ENCODE measurements at places on chromosomes 6 and 20.

DNA sequence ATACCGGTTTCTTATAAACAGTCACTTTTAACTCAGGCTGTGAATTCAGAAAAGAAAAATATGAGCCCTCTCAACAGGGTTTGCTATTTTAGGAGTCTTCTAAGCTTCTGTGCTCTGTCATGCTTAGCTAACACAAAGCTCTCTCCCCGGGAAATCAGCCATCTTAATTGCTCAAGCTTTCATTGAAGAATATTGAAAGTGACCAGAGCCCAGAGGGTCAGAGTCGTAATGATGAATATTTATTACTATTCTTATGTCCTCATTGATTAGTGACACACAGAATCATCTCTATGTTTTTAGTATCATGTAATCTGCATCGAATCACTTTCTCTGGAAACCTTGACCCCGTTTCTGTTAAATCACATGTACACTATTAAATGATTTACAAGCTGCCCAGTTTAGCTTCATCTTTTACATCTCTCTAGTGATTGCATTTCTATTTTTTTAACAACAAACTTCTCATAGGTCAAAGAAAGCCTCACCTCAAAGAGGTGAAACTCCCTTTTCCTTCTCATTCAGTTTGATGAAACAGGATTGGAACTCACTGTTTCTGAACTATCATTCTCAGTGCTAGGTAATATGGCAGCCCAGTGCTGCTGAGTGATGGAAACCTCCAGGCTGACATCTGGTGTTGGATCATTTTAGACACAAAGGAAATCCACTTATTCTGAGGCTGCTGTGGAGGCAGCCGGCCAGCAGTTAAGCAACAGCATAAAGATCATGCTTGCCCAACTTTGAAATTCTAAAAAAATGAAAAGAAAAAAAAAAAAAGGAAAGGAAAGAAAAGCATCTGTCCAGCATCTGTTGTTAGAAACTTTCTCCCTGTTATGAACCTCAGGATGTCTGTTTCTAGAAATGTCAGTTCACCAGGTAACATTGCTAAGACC, 96.3 kb downstream of the RFPL4B start:
- peak; percentile 80 for ATAC-seq

DNA sequence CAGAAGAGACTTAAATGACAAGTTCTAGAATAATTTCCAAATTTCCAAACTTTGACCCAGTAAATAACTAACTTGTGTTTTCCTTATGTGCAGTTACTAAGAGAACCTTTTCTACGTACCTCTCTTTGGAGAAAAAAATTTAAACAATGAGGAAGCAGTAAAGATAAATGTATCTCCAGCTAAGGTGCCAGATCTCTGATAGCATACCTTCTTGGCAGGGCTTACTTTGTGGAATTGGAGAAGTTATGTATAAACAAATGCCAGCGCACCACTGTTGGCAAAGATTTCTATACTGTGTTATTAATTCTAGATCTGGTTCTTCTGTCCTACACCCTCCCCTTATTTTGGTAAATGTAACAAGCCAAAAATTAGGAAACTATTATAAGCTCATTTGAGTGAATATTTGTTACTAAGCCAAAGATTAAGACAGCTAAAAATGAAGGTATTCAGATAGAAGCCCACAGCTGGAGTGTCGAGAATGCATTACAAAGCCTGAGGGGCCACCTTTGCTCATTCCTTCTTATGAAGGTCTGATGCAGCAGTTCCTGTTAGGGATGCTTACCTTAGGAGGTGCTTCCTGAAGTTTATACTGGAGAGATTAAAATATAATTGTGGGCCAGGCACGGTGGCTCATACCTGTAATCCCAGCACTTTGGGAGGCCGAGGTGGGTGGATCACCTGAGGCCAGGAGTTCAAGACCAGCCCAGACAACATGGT, 373.1 kb upstream of the SOX4 start:
- ATAC-seq, result no peak

DNA sequence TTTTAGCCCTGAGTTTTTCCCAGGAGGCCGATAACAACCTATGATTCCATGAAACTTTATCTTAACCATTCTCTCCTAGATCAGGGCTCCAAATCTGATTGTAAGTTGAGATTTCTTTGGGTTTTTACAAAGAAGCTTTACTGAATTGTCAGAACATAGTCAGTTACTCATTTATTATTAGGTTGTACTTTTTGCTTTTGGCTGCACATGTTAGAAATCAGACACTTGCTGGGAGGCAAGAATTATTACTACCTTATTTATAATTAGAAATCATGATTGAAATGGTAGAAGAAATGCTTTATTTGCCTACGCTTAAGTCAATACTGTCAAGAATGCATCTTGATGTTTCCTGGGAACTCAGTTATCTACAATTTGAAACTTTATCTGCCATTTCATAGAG, 63.3 kb downstream of the KCNS1 start:
- ATAC-seq, result no peak

DNA sequence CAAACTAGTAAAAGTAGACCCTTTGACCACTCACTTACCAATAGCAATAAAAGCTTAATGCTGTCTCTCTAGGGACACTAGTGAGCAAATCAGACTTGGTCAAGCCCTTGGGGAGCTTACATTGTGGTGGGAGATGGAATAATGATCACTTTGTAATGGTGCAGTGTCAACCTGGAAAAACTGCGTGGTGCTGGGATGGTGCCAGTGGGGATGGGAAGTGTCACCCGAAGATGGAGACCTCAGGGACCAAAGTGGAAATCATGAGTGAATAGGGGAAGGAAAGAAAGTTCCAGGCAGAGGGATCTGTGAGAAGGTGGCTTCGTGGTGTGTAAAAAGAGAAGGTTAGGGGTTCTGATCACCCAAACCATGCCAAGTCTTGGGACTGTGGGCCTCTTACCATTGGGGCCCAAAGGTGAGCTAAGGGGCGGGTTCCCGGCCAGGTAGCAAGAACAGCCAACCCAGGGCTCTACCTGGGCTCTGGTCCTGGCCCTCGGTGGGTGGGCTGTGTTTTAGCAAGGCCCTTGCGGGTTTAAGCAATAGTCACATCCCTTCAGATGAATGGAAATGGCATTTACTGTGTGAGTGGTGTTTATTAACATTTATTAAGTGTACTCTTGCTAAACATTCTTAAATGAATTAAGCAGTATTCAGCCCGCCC, 15.5 kb downstream of the DYNLRB1 start:
- ATAC-seq, result no peak

DNA sequence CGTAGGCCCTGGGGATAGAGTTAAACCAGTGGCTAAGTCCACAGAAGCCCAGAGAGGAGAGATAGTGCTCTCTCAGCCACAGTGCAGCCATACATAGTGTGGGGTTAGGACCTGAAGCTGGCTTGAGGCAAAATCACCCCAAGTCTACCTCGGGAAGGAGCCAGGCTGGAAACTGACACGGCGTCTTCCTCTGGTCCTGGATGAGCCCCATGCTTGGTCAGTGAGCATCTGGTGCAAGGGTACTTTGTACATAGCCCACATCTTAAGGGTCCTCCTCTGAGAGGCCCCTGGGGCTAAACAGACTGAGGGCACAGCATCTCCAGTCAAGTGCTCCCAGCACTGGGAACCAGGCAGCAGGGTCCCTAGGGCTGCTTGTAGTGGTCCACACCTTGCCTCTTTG, 45.6 kb downstream of the CDH26 start:
- ATAC-seq, result no peak

DNA sequence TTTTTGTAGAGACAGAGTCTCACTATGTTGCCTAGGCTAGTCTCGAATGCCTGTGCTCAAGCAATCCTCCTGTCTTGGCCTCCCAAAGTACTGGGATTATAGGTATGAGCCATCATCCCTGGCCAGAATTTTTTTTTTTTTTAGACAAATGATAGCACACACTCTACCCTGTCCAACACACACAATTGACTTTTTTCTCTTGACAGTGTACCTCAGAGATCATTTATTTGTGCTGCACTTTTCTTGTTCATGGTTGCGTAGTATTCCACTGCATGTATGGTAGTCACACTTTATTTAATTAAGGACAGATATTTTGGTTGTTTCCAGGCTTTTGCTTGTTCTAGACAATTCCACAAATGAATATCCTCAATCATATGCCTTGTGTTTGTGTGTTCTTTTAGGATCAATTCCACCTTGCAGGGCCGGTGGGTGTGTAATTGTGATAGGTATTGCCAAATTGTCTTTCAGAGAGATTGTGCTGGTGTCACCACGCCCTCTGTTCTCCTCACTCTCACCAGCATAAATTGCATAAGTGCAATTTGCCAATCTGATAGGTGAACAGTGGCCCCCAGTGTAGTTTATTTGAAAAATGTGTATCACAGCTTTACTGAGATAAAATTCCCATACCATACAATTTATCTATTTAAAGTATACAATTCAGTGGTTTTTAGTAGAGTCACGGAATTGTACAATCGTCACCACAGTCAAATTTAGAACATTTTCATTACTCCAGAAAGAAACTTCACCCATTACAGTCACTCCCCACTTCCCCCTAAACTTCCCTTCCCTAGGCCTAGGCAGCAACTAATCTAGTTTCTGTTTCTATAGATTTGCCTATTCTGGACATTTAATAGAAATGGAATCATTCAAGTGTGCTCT, 20.1 kb downstream of the SRC start:
- no peak for ATAC-seq

GRCh38 chr6:79824202-79824601, 123.2 kb downstream of the ELOVL4 start:
- ATAC-seq, result no peak

- no peak for ATAC-seq
Observed at GRCh38 chr6:169843991-169844390, 92.6 kb downstream of the ERMARD start.

GRCh38 chr6:167817016-167817415, 9.7 kb upstream of the AFDN start:
- no peak for ATAC-seq

DNA sequence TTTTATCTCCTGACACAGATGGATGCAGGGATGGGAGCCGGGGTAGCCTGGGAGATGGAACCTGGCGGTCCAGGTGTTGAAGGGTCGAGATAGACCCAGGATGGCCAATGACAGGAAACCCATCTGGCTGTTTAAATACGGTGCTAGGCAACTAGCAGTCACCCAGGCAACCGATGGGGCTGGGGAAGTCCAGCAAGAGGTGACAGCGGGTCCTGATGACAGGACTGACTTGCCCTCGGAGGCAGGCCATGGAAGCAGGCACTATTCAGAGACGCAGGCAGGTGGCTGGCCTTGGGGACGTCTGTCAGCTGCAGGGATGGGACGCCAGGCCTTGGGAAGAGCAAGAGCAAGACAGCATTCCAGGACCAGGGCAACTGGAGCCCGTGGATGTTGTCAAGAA, 135.4 kb upstream of the RALGAPA2 start:
- ATAC-seq, result no peak

DNA sequence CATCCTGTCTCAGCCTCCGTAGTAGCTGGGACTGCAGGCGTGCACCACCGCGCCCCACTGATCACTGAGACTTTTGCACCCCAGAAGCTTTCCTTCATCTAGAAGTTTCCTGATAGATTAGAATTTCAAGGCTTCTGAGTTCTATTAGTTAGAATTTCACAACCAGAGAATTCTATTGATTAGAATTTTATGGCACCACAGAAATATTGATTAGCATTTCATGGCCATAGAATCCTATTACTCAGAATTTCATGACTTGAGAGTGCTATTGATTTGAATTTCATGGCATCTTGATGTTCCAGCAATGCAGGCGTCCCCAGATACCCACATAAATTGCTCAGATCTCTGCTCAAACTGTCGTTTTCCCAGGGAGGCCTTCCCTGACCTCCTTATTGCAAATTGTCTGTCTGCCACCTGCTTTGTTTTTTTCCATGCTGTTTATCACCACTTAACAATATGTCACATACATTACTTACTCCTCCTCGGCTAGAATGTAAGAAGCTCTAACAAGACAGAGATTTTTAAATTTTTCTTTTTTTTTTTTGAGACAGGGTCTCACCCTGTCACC, 16.9 kb upstream of the CBFA2T2 start:
- ATAC-seq, result no peak

DNA sequence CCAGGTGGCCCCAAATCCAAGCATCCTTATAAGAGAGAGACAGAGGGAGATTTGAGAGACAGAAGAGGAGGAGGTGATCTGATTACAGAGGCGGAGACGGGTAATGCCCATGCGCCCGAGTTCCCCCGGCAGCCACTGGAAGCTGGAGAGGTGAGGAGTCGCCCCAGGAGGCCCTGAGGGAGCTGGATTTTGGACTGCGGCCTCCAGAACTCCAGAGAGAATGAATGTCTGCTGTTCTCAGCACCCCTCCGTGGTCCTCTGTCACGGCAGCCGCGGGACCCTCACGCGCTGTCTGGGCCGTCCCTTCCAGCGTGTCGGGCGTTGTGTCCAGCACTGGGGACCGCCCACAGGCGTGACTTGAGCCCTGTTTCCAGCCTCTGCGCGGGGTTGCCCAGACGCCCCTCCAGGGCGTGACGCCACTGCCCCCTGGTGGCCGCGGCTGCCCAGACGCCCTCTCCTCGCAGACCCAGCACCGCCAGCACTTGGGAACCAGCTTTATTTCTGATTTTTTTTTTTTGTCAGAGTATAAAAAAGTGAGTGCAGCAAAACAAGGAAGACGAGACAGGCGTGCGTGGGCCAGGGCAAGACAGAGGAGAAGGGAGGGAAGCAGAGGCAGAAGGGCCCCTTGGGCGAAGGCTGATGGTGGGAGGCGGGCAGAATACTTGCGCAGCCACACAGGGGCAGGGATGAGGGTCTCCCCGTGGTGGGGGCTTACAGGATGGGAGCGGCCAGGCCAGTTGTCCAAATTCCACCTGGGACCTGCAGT, 4.1 kb upstream of the ZNF512B start:
- ATAC-seq, result peak; percentile 85

DNA sequence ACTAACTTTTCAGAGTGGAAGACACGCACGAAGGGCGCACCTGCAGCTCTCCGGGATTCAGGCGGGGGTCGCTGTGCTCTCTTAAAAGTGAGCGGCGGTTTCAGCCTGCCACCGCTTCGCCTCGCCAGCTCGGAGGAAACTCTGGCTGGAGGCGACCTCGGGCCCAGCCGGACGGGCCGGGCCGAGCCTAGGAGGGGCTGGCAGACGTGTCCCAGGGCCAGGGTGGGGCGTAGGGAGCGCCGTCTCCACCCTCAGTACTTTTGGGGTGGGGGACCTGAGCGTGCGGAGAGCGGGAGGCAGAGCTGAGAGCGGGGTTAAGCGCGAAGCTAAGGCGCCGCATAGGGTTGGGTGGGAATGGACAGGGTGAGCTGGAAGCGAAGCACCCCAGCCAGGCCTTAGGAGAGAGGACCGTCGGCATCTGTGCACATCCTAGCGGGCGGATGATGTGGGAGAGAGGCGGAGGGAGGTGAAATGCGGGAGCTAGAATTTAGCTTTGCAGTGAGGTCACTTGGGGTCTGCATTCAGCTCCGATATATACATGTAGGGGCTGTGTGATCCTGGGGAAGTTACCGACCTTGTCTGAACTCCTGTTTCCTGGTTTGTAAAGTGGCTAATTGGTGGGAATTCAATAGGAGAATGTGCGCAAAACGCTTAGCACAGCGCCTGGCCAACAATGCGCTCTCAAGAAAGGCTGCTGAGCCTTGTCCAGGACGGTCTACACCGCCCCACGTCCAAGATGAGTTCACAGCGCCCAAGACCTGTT, 6.5 kb upstream of the TFAP2A start:
- no peak for ATAC-seq

Data from gastroesophageal sphincter (tissue), 4 donors.